ENCODE measurements at places on chromosomes 7 and 10. TPM values are rescaled to one million over a fixed set of nuclear protein-coding genes. Genes with fewer than 3 reads are reported as not detected.

The KCNH2 gene
- 73.7 TPM for total RNA-seq

The PDE6C gene
- total RNA-seq = not detected

The GOLGA7B gene
- total RNA-seq = 21.5 TPM

The TUBAL3 gene
- not detected for total RNA-seq

The NCF1 gene
- 0.54 TPM for total RNA-seq

The KCP gene
- 2.2 TPM for total RNA-seq

The C10orf62 gene
- total RNA-seq = not detected

The MYL10 gene
- total RNA-seq = not detected

The ELOVL3 gene
- not detected for total RNA-seq

The C10orf95 gene
- total RNA-seq = not detected

The KIN gene
- 12.9 TPM for total RNA-seq

Measured in glutamatergic neuron (in vitro differentiated cells).